ENCODE measurements at places on chromosomes 2 and 18.

GRCh38 chr2:205077159-205077558, 531.9 kb downstream of the PARD3B start:
- peak; percentile 52 for DNase-seq

DNA sequence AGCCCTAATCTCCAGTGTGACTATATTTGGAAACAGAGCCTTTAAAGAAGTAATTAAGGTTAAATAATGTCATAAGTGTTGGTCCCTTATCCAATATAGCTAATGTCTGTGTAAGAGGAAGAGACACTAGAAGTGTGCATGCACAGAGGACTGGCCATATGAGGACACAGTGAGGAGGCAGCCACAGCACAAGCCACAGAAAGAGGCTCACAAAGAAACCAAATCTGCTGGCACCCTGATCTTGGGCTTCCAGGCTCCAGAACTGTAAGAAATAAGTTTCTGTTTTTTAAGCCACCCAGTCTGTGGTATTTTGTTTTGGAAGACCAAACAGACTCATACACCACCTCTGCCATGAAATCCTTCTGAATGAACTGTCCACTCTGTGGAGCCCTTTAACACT, 186.4 kb upstream of the SLC39A10 start:
- DNase-seq, result no peak

DNA sequence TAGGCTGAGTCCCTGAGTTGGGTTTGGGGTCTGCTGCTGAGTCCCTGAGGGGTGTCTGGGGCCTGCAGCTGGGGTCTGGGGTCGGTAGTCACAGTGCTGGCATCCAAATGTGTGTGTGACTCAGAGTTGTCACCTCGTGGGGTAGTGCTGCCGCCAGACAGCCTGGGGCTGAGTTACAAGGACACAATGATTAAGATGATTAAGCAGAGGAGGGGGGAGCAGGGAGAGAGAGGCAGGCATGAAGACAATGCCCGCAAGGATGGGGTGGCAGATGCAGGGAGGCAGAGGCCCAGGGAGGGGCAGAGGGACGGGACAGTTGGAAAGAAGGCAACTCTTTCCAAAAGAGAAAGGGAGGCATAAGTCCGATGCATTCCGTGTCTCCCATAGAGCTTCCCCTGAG, 120.2 kb downstream of the CELF4 start:
- no peak for DNase-seq

GRCh38 chr18:7577706-7578105, 10.6 kb downstream of the PTPRM start:
- no peak for DNase-seq

DNA sequence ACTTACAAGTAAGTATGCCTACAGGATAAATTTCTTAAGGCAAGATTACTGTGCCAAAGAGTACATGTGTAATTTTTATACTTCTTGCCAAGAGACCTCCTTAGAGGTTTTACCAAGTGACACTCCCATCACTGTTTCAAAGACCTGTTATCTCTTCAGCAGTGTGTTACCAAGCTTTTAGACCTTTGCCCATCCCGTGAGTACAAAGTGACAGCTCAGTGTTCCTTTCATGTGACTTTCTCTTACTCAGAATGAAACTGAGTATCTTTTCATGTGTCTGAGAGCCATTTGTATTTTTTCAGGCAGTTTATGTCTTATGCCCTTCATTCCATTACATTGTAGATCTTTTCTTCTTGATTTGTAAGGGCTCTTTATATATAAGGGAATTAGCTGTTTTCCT, 287.5 kb upstream of the SALL3 start:
- DNase-seq, result no peak

DNA sequence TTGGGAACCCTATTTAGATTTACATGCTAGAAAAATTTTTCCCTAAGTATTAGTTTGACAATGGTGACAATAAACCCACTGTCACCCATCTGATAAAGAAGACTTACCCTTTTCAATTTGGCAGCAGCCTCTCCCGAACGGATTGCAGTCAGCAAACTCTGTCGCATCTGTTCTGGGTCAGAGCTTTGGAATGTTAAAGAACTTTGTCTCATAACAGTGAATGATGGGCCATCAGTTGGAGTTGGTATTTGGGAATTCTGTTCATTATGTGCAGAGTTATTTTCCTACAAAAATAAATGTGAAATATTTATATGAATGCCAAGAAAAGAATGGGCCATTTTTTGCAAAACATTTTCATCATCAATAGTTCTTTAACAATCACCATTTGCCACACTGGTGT, 70.8 kb upstream of the GRB14 start:
- no peak for DNase-seq

GRCh38 chr18:69684789-69685188, 262.9 kb downstream of the CD226 start:
- DNase-seq, result no peak

DNA sequence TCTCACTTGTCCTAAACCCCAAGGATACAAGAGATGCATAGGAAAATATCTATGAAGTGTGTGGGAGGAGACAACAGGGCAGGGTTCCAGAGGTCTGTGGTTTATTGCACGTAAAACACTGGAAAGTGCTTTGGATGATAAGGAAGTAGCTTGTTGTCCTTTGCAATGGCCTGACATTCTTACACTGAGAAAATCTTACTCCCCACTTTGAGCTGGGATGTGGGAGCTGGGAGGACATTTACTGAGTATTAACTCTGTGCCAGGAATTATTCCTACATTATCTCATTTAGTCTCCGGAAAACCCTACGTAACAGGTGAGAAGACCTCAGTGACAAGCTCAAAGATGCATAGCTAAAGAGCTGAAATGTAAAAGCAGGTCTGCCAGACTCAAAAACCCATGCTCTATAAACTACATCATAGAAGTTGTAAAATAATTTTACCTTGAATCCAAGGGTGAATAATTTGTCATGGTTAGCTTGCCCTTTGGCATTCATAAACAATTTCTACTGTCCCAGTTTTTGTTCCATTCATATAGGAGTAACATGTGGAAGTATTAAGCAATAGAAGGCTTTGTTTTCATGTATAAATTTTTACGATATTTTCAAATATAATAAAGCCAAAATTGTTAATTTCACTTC, 9.2 kb upstream of the GALNT3 start:
- DNase-seq, result no peak

DNA sequence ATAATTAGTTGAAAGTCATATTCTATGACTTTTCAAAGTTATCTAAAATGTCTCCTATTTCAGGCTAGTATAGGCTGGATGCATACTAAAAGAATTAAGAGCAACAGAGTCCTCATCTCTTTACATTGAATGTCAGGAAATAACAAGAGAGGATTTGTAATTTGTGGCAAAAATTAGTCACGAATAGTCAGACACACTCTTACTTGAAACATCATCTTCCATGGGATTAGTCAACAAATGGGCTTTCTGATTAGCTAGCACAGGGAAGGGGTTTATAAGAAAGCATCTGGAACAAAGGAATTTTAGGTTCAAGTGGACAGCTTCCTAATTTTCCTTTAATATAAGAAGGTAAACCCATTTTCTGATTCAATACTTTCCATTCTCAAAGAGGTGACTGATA, 330.3 kb upstream of the MEX3C start:
- DNase-seq, result no peak

DNA sequence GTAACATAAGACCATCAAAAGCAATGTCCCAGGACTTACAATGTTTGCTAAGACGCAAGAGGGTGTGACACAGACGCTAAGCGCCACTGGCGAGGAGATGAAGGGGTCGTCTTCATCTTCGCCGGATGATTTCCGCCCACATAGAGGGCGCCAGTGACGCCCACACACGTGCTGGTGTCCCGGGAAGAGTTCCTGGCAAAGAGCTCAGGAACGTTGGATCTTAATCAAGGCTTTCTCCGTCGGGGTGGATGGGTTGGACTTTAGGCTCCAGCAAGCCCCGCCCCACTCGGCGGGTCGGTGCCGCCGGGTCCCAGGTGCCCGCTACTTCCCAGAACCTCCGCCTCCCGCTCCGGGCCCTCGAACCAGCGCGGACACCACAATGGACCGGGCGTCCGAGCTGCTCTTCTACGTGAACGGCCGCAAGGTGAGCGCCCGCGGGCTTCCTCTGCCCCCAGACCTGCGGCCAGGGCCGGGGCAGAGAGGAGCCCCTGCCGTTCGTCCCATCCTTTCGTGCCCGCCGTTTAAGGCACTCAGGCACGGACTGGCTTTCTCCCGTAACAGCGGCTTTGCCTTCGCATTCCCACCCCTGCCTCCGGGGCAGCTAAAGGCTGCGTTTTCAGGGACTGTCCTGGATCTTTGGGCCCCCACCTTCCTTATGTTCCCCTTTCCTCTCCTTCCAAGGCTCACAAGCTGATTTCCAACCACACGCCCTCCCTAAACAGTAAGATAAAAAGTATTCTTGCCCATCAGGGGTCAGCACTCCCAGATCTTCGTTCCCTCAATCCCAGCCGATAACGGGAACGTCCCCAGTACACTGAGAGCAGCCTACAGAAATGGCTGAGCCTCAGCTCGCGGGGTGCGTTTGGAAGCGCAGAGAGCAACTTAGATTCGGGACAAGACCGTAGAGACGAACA, at the start of gene AOX1:
Gene AOX1 (plus strand): TSS at position 285 of the 914 bp plus-strand sequence. CDS start 95 bp downstream, at position 380.
- DNase-seq, result peak; percentile 6

GRCh38 chr2:205975082-205975949, 110.7 kb downstream of the INO80D start:
- DNase-seq, result no peak

DNA sequence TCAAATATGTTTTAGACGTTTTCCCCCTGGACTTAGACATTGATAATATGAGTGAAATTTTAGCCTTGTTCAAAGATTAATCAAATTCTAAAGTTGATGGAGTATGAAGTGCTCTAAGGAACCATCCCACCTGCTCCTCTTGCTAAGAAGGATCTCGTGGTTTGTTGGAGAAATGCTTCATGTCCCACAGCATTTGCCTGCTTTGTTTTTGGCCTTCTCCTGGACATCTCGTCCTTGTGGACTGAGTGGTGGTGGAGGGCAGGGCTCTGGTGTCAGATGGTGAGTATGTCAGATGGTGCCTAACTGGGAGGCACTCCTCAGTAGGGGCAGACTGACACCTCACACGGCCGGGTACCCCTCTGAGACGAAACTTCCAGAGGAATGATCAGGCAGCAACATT, 39.7 kb upstream of the KCNE4 start:
- no peak for DNase-seq

GRCh38 chr18:78363556-78364387, 615.8 kb upstream of the SALL3 start:
- no peak for DNase-seq

DNA sequence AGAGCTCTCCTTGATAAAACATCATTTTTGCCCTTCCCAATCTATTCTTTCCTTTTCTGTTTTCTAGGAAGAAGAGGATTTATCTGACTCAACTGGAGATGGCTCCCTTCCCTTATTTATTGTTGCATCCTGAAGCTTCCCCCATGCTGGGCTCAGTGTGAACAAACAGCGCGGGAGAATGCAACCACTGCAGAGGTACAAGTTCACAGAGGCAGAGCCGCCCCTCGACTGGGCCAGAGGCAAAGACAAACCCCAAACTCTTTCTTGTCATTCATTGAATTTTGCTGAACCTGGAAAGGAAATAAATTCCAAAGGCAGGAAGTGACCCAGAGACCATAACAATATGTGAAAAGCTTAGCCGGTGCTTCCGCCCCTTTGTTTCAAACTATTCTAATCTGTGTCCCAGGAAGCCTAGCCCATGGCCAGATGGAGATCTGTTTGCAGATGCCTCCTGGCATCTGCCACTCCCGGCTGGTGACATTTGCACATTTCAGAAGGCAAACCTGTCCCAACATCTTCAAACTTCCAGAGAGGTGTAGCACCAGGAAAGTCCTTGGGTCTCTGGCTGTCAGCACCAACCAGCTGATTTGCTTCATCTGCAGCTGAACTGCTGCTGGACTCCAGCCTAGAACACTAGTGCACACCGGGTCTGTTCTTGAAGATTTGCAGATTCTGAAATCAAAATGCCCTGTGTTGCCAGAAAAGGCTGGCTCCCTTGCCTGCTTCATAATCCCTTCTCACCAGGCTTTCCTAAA, 79.4 kb upstream of the MAP4K3 start:
- no peak for DNase-seq

Measured in CD4-positive, alpha-beta T cell treated with Interleukin-15 for 4 hours (primary cell).